NCI-H2081 treated with DMSO at 0.1 percent for 48 hours (cell line): ENCODE measurements at places on chromosomes 16 and 17.

DNA sequence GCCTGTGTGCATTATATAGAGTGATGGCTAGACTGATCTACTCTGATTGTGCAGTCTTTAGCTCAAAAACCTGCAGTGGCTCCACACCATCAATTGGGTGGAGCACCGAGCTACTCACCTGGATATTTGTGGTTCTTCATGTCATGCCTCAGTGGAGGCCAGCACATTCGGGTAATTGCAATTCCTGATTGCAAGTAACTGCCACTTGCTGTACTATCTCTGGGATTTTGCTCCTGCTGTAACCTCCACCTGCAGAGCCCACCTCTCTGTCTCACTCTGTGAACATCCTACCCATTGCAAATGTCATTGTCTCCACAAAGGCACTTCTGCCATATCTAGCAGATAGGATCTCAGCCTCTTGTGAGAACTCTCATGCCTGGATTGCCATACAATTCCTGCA lies 1.7 kb upstream of the CCL1 start:
- DNase-seq = no peak

DNA sequence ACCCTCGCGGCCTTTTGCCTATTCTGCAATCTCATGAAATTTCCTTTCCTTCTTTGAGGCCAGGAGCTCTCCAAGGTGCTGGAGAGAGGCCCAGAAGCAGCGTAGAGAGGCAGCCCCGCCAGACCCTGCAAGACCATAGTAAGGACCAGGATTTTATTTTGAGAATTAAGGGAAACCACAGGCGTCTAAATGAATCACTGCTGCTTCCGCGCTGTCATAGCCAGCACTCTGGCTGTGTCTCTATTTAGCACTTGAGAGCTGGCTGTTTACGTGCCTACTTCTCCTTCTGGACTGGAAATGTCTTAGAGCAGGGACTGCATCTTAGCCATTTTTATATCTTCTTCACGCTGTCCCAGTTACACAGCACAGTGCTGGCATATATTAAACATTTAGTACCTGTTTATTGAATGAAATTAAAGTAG lies 37.6 kb upstream of the PIRT start:
- DNase-seq = no peak

DNA sequence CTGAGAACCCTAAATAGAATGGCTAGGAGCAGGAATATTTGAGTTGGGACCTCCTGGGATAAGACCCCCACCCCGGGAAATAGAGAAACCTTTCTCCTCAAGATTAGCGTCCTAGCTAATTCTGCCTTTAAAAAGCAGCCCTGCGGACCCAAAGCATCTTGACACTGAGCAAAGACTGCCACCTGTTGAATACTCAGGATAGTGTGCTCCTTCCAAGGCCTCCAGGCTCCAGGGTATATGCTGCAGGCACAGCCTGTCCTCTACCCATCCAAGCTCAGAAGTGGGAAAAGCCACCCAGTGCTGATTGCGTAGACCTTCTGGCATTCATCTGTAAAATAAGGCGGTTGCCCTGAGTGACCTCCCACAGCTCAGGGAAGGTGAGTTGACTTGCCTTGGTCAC lies 456.2 kb upstream of the DYNLRB2 start:
- no peak for DNase-seq

- no peak for DNase-seq
These were observed 25.3 kb downstream of the TRPV3 start for GRCh38 chr17:3532106-3532858.

GRCh38 chr17:42272162-42272907 lies 3.9 kb downstream of the STAT5B start:
- no peak for DNase-seq

GRCh38 chr16:86823888-86824671 lies 245.7 kb downstream of the FOXL1 start:
- no peak for DNase-seq

DNA sequence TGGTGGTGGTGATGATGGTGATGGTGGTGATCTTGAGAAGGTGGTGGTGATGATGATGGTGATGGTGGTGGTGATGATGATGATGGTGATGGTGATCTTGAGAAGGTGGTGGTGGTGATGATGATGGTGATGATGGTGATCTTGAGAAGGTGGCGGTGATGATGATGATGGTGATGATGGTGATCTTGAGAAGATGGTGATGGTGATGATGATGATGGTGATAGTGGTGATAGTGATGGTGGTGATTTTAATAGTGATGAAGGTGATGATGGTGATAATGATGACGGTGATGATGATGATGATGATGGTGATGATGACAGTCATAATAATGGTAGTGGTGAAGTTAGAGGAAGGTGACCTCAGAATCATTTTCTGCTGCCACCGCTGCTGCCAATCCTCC lies 75.1 kb downstream of the MYH13 start:
- DNase-seq = no peak

GRCh38 chr16:5041600-5042133 lies 7.9 kb upstream of the NAGPA start:
- no peak for DNase-seq

DNA sequence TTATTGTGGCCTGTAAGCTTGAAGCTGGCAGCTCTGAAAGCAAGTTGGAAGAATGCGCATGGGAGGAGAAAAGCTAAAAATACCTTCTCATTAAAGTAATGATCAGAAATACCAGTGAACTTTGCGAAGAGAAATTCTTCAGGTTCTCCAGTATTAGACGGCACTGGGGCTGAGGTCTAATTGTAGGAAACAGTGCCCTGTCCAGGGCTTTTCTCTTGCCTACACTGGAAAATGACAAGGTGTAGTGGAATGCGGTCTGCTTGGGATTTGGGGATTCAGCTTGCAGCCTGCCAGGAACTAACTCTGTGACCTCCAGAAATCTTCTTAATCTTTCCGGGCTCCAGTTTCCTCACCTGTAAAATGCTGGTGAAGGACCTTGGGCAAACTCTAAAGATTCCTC lies 53.3 kb upstream of the KCNJ16 start:
- DNase-seq = no peak

GRCh38 chr16:60166-60565 lies 6.5 kb downstream of the SNRNP25 start:
- no peak for DNase-seq

DNA sequence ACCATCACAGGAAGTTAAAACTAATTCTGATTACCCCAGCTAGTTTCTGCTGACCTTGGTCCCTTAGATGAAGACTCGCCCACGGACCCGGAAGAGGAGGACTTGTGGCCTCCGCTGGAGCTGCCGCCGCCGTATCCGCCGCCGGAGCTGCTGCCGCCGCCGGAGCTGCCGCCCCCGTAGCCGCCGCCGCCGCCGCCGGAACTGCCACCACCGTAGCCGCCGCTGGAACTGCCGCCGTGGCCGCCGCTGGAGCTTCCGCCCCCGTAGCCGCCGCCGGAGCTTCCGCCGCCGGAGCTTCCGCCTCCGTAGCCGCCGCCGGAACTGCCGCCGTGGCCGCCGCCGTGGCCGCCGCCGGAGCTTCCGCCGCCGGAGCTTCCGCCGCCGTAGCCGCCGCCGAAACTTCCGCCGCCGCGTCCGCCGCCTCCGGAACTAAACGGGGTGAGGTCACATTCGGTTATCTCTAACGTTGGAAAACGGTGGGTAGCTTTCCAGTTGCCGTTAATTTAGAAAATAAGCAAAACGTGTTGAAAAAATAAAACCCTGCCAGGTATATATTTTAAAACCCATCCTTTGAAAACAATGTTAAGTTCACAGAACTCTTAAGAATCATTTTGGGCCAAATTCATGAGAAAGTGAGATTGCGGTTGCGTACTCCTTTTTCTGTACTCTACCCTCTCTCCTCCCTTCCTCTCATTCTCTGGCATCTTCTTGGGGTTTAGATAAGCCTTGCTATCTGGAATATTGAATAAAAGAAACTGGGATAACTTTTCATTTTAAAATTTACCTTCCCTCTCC lies 3.5 kb downstream of the KRT10 start:
- peak; percentile 45 for DNase-seq

DNA sequence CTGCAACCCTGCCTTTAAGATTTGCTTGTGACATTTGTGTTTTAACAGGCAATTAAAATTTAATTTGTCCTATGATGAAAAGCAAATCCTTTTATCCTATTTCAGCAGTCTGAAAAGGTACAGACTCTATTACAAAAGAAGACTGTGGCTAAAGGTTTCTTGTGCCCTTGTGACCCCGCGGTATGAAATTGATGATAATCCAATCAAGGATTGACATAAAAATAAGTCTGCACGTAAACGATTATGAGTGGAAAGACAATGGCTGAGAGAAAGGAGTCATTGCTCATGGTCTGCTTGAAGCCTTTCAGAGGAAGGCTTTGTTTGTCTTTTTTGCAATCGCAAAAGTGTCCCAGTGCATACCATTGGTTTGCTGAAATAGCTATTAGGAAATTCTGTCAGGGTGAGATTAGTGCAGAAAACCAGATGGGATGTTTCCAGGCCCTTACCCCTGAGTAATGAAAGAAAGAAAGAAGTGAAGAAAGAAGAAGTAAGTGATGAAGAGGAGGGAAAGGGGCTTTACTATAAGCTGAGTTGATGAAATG lies 867.8 kb upstream of the CDH8 start:
- no peak for DNase-seq

DNA sequence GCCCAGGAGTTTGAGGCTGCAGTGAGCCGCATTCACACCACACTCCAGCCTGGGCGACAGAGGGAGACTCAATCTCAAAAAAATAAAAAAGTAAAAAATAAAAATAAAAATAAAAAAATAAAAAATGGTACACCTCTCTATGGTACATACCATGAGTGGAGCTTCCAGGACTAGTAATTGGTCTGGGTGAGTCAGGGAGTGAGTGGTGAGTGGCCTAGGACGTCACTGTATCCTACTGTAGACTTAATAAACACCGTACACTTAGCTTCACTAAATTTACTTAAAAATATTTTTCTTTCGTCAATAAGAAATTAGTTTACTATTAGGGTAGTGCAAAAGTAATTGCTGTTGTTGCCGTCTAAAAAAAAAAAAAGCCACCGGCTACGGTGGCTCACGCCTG lies 9.0 kb downstream of the CDH5 start:
- DNase-seq = no peak

- DNase-seq = no peak
These were observed 2.7 kb downstream of the LDAF1 start for GRCh38 chr16:21161211-21161610.

DNA sequence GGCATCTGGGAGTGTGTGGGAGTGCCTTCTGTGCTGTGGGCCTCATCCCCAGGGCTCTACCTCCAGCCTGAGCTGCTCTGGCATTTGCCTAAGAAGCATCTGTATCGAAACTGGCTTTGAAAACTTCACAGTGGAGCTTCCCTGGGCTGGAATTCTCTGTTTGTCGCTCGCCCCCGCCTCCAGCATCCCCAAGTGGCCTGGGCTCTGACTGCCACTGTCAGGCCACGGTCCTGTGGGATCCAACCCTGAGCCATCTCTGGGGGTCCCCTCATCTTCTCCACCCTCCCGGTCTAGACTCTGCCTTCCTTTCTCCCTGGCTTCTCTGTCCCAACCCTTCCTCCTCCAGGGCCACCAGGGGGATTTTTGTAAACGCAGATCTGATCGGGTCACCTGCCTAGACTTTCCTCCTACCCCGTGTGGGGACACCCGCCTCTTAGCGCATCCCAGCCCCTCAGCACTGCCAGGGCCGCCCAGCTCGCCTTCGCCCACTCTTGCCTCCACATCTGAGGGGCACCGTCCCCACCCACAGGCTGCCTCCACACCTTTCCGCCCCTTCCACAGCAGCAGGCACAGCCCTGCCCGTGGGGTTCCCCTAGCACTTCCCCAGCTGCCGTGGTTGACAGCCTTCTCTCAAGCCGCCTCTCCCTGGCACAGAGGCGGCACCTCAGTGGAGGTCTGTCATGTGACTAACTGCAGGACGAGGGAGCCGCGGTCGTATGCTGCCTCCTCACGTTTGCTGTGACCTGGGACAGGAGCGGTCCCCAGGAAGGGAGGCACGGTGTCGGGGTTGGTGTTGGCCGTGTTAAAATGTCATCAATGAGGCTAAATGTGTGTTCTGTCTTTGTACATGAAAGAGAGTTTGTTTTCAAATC lies 12.0 kb downstream of the TBC1D24 start:
- no peak for DNase-seq

- DNase-seq = no peak
These were observed 123.7 kb downstream of the ABCC1 start for GRCh38 chr16:16073001-16073545.

- peak; percentile 87 for DNase-seq
These were observed 193.6 kb downstream of the CDH8 start for GRCh38 chr16:61842666-61843065.

DNA sequence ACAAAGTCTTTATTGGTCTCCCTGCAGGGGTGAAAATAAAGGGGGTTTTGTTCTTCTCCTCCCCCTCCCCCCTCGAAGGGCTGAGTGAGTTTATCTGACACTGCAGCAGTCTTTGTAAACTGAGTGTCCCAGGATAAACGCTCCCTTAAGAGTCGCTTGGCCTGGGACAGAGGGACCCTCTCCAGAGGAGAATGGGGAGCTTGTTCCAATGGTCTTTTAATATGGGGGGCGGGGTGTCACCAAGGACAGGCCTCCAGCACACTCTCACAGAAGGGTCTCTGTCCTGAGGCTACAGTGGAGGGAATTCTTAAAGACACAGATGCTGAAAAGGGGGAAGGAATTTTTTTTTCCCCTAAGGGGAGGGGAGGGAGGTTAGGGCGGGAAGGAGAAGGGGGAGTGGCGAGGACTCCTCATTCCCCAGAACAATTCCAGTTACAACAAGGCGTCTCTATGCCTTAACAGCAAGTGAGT lies 455.5 kb downstream of the SOX9 start:
- no peak for DNase-seq

DNA sequence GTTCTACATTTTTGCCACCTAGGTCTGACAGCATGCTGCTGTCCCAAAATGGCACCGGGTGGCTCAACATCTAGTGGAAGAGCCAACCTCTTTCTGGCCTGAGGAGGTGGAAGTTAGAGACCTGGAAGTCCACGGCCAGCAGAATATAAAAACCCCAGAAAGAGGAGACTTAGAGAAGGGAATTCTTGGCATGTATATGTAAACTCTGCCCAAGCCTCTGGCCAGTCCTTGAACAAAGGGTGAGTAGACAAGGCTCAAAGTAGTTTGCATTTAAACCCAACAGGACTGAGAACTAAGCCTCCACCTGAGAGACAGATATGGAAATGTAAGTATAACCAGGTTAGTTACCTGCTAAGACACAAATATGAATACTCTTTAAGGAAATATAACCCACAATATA lies 210.3 kb downstream of the GRIN2A start:
- DNase-seq = no peak

DNA sequence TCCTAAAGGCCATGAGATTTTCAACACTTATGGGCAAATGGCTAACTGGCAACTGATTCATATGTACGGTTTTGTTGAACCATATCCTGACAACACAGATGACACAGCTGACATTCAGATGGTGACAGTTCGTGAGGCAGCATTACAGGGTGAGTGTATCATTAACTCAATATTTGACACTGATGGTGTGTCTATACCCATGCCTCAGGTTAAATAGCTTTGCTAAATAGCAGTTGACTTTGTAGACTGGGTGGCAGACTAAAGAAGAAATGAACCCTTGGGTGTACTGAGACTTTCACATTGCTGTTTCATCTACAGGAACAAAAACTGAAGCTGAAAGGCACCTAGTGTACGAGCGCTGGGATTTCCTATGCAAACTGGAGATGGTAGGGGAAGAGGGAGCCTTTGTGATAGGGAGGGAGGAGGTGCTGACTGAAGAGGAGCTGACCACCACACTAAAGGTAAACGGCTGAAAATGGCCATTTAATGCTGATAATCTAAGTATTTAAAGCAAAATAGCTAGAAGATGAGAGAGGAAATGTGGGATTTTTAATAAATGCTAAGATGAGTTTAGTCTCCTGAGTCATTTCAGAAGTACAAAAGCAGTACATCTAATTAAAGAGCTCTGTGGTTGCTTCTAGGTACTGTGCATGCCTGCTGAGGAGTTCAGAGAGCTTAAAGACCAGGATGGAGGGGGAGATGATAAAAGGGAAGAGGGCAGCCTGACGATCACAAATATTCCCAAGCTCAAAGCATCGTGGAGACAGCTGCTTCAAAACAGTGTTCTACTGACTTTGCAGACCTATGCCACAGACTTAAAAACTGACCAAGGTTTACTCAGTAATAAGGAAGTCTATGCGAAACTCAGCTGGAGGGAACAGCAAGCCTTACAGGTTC lies 3.0 kb downstream of the SETD6 start:
- DNase-seq = no peak
